ENCODE measurements at places on chromosomes 4 and X. TPM values are rescaled to one million over a fixed set of nuclear protein-coding genes. Genes with fewer than 3 reads are reported as not detected.

GRCh38 chrX:88613338-88613737, 133.7 kb upstream of the CPXCR1 start:
- no peak for DNase-seq

DNA sequence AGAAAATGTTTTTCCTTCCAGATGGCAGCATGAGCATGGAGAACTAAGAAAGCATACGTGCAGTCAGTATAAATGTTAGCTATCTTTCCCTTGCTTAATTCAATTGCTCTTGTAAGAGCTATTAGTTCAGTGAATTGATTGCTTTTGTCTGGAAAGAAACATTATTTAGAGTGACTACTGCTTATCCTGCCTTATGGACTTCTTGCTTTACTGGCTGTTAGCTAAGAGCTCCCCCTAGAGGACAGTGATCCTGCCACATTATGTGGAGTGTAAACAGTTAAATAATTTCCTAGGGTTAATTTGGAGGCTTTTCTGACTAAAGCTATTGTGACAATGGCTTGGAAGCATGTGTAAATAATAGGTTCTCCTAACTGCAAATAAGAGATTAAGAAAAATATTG, 1402.4 kb downstream of the FAM133A start:
- no peak for DNase-seq

DNA sequence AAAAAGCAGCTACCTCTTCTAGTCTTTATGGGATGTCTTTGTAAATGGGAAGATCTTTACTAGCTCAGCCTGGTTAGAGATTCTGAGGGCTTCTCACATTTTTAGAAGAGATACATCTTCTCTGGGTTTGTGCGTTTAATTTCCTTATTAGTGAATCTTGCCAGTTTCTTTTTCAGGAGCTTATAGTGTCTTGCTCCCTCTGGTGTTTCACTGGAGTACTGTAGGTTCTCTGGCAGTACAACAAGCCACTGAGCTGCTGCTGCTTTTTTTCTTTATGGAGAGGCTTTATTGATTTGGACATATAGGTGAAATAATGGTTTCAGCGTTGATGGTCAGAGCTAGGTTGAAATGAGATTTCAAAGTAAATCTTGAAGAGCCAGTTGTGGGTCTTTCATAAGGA, 82.9 kb downstream of the LAS1L start:
- no peak for DNase-seq

- DNase-seq, result no peak
Measured at GRCh38 chrX:24682739-24683432, 10.8 kb upstream of the POLA1 start.

DNA sequence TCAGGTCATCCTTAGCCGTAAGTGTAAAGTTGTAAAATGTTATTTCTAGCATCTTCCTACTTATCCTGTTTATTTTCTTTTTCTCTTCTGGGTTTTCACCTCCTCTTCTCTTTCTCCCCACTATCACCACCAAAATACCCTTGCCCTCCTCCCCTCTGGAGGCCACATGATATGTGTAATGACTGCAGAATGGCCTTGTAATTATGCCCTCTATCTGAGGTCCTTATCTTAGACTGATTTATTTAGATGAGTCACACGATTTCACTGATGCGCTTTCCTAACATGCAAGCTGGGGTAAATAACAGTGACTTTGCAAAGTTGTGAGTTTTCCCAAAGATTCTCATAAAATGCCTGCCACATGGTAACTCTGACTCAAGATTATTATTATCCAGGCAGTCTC, 231.8 kb upstream of the GPRIN3 start:
- no peak for DNase-seq

- no peak for DNase-seq
Measured at GRCh38 chr4:25580633-25581467, 74.8 kb upstream of the SLC34A2 start.

- DNase-seq, result no peak
Measured at GRCh38 chrX:38233891-38234667, 13.4 kb upstream of the SRPX start.

DNA sequence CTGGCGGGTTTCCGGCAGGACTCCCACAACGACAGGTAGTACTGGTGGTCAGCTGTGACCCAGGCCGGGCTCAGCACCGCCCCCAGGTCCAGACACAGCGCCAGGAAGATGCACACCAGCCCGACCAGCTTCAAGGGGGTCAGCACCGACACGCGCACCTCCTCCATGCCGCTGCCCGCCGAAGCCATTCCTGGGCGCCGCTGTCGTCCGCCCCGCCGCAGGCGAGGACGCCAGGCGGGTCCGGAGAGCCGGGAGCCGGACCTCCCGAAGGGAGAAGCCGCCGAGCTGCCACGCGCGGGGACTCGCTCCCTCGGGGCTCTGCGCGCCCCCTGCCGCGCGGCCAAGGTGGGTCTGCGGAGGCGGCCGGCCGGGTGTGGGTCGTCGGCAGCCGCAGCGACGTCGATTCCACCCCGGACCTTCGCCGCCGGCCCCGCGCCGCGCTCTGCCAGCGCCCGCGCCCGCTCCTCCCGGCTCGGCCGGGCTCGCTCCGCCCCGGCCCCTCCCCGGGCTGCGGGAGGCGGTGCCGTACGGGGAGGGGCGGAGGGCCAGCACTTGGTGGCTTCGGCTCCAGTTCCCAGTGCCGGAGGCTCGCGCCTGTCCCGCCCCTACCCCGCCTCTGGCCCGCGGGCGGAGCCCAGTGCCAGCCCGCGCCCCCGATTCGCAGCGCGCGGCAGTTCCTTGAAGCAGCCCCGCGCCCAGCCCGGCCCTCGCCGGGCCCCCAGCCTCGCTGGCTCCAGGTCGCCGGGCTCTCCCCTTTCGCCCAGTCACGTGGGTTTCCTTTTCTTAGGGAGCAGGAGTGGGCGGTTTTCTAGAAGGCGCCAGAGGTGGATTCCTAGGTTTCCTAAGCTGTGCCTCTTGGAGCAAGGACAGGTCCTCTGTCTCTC, at the start of gene TMEM47:
TSS of gene TMEM47 (minus strand) at position 444 of the 884 bp plus-strand sequence. CDS start at position 188, 256 bp downstream.
- DNase-seq, result peak; percentile 67

DNA sequence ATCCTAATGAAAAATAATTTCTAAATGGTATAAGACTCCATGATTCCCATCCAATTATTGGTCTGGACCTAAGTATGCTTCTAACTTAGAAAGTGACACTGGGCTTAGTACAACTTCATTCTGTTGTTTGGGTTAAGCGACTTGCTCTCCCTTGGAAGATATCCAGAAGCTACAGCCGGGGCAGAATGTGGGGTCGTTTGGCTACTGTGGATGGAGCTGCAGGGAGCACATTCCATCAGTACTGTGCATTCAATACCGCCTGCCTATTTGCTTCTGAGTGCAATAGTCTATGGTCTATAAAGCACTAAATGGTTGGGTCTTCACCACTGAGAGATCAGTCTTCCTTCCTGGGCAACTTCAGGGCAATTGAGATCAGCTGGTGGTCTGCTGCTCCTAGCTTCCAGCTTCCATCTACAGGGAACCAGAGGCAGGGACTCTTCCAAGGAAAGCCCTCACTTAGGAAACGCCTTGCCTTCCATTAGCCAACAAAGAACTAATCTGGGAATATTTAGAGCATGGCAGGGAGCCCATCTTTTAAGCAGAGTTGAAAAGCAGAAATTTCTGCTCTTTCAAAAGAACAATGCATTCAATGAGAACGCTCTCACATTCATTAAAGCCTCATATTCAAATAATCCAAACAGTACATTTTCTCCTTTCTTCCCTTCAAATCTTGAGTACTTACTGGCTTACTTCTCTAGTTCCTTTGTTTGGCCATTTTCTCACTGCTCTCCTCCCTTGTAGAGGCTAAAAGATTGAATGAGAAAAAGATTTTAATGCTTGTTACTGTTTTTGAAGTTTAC, 1049.9 kb upstream of the TENM3 start:
- DNase-seq, result no peak

DNA sequence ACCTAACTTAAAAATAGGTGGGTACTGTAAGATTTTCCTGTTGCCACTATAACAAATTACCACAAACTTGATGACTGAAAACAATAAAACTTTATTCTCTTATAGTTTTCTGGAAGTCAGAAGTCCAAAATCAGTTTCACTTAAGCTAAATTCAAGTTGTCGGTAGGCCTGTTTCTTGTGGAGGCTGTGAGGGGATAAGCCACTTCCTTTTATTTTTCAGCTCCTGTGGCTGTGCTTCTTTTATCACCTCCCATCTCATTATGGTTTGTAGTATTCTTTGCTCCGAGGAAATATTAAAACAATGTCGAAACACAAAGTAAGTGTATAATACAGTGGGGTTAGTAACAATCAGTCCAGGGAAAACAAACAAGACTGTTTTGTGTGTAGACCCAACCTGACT, 610.5 kb upstream of the TECRL start:
- DNase-seq, result no peak

GRCh38 chr4:67550451-67550850, 5.1 kb upstream of the CENPC start:
- DNase-seq, result no peak

DNA sequence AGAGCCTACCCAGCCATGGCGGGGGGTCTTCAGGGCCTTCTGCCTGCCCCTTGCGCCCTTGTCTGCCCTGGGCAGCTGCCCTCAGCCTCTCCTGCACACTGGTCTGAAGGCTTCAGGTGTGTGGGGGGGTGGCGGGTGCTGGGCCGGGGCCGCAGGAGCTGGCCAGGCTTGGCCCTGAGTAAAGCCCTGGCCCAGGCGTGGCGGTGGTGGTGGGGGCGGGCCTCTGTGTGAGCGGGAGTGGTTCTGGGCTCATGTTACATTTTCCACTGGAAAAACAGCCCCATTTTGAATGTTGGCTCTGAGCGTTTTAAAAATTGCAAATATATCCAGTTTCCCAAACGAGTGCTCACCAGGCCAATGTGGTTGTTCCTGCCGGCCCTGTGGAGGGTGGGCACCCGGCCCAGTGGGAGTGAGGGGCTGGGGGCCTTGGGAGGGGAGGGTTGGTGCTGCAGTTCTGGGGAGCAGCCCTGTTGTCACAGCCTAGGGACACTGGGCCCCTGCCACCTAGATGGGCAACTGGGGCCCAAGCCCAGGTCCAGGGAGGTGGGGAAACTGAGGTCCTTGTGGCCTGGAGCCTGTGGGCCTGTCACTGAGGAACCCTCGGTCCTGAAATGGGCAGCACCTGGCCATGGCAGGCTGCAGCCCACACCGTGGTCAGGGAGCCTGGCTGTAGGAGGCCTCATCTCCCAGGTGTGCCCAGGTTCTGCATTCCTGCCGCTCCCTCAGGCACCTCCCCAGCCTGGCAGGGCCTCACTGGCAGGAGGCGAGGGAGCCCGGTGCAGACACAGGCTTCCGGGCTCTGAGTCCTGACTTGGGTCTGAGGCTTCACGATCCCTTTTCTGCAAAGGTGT, 28.3 kb downstream of the FGFRL1 start:
- DNase-seq, result no peak

GRCh38 chrX:13223868-13224567, 95.8 kb downstream of the ATXN3L start:
- DNase-seq, result no peak

Gene BGN
- total RNA-seq, result 77.5 TPM

Gene TRAPPC11
- total RNA-seq, result 49.4 TPM

Gene ANXA10
- 36.3 TPM for total RNA-seq

Gene S100P
- total RNA-seq, result 2,292 TPM

Gene SMR3B
- total RNA-seq, result not detected

Data from ureter (tissue), 1 donor.